ENCODE measurements at places on chromosomes 16 and 17. TPM values are rescaled to one million over a fixed set of nuclear protein-coding genes. Genes with fewer than 3 reads are reported as not detected.

DNA sequence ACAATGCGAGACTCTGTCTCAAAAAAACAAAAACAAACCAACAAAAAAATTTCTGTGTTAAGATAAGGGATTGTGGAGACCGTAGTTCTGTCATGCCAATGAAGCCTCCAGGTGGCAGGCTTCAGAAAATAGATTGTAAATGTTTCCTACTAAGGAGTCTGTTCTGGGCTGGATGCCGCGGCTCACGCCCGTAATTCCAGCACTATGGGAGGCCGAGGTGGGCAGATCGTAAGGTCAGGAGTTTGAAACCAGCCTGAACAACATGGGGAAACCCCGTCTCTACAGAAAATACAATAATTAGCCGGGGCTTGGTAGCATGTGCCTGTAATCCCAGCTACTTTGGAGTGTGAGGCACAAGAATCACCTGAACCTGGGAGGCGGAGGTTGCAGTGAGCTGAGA, 4.4 kb upstream of the SNX29 start:
- no peak for DNase-seq

DNA sequence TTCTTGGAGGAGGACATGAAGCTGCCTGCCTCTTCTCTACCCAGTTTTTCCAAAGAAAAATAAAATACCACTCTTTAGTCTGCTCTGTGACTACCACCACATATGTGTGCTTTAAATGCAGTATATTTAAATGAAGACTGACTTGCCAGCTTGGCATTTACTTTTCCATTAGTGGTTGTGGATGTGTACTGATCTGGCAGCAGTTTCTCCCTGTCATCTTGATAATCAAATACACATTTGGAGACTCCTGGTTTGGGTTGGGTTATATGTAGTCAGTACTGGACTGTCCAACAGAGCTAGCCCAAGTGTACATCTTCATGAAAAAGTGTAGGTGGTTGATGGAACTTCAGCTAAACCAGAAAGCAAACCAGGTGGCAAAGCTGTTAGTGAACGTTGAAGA, 19.9 kb downstream of the COX10 start:
- DNase-seq = no peak

Gene TNFRSF12A
- total RNA-seq = 77.0 TPM

DNA sequence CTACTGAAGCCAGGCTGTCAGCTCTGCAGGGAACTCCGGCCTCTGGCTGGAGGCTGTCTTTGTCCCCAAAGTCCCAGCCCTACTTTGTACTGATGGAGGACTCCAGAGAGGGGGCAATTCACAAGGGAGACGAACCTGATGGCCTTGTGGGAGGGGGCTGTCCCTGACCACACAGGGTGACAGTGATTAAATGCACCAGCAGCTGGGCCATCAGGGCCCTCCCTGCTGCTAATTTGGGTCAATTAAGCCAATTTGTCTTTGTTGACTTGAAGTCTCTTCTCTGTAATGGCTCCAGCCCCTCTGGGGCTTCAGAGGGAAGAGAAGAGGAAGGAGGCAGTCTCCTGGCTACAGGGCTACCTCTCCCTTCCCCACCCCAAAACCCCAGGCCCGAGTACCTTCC, 22.0 kb downstream of the TMEM132E start:
- DNase-seq = no peak

Gene CACNG5
- 2.2 TPM for total RNA-seq

- DNase-seq = no peak
Observed at GRCh38 chr17:82846061-82846691, 6.4 kb upstream of the ZNF750 start.

Gene PRSS33
- total RNA-seq = not detected

GRCh38 chr17:76198702-76199101, 41.6 kb downstream of the RNF157 start:
- no peak for DNase-seq

Gene RAB26
- total RNA-seq = 4.3 TPM

Gene SLC16A11
- 0.67 TPM for total RNA-seq

Gene SLC7A6OS
- 16.4 TPM for total RNA-seq

Gene SLC38A8
- not detected for total RNA-seq

Gene PRSS36
- total RNA-seq = 1.3 TPM

DNA sequence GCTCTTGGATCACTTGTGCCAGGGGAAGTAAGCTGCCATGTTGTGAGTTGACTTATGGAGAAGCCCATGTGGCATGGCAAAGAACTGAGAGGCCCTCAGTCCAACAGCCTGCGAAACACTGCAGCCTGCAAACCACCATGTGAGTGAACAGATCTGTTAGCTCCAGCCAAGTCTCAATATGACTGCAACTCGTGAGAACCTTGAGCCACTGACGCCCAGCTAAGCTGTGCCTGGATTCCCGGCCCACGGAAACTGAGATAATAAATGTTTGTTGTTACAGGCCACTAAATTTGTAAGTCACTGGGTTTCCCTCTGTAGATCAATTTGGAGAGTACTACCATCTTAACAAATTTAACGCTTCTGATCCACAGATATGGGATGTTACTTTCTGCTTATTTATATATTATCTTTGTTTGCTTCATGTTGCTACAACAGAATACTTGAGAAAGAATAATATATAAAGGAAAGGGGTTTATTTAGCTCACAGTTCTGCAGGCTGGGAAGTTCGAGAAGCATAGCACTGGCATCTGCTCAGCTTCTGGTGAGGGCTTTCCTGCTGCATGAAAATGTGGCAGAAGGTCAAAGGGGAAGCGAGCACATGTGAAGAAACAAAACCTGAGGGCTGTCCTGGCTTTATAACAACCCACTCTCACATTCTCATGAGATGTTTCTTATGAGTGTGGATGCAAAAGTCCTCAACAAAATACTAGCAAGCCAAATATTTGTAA, 29.4 kb upstream of the ATP2A3 start:
- DNase-seq = no peak

DNA sequence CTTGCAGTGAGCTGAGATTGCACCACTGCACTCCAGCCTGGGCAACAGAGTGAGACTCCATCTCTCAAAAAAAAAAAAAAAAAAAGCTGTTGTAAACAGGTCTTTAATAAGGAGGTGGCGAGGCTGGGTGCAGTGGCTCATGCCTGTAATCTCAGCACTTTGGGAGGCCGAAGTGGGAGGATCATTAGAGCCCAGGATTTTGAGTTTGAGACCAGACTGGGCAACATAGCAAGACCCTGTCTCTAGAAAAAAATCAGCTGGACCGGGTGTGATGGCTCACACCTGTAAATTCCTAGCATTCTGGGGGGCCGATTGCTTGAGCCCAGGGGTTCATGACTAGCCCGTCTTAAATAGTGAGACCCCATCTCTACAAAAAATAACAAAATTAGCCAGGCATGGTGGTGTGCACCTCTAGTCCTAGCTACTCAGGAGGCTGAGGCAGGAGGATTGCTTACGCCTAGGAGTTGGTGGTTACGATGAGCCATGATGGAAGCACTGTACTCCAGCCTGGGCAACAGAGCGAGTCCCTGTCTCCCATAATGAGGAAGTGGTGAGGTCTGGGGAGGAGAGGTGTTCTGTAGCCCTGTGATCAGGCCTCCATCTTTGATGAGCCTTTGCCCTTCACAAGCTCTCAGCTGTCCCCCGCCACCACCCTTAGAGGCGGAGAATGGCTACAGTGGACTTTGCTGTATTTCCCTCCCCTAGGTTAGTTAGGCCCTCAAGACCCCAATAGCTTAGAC, 36.2 kb downstream of the ZNF778 start:
- DNase-seq = no peak

Gene CLEC18C
- total RNA-seq = 0.50 TPM

GRCh38 chr16:8623634-8624033, 2.1 kb downstream of the METTL22 start:
- no peak for DNase-seq

DNA sequence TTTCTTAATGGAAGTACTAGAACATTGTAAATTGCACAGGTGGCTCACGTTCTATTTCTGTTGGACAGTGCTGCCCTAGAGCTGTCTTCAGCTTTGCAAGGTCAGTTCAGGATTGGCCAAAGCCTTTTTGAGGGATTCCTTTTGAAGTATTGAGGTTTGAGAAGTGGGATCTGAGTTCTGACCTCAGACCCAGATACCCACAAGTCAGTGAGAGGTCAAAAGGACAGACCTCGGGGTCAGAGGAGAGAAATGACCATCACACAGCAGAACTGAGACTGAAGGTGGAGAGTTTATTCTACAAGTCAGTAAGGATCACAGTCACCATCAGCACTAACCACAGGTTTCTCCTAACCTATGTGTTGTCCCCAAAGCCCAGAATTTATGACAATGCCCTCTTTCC, 1.7 kb downstream of the ACSM5 start:
- no peak for DNase-seq

GRCh38 chr17:44236444-44236991, 17.0 kb upstream of the UBTF start:
- DNase-seq = no peak

DNA sequence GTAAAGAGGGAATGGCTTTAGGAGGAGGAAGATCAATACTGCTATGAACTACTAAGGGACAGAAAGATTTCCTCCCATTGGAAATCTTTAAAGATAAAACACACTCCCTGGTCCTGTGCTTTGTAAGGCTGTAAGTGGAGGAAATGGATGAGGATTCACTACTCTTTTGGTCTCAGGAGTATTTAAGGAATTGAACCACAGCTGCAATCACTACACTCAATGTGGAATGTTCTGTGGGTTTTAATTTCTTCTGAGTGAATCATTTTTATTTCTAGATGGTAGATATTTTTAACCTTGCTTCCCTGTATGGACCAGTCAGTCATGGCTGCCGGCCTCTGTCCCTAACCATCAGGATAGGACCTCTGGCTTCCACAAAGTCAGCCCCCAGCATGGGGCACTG, 65.6 kb downstream of the SDR42E1 start:
- no peak for DNase-seq

Gene RNF222
- not detected for total RNA-seq

Gene LITAF
- total RNA-seq = 160 TPM

DNA sequence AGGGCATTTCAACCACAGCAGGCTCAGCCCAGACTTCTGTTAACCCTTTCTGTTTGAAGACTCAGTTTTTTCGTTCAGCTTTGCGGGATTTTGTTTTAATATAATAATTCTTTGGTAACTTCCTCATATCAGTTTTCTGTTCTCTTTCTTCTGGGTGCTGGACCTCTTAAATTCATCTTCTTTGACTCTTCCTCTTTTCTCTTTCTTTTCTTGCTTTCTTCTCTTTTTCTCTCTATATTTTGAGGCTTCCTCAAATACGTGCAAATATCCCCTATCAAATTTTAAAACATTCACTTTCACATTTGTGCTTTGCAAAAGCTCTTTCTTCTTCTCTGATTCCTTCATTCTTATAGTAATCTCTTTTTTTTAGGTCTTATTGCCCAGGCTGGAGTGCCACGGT, 136.3 kb downstream of the HS3ST3B1 start:
- DNase-seq = no peak

Gene SLC9A5
- 8.5 TPM for total RNA-seq

GRCh38 chr17:55414983-55415382, 6.7 kb downstream of the MMD start:
- no peak for DNase-seq

Gene CACNA1H
- 27.2 TPM for total RNA-seq

DNA sequence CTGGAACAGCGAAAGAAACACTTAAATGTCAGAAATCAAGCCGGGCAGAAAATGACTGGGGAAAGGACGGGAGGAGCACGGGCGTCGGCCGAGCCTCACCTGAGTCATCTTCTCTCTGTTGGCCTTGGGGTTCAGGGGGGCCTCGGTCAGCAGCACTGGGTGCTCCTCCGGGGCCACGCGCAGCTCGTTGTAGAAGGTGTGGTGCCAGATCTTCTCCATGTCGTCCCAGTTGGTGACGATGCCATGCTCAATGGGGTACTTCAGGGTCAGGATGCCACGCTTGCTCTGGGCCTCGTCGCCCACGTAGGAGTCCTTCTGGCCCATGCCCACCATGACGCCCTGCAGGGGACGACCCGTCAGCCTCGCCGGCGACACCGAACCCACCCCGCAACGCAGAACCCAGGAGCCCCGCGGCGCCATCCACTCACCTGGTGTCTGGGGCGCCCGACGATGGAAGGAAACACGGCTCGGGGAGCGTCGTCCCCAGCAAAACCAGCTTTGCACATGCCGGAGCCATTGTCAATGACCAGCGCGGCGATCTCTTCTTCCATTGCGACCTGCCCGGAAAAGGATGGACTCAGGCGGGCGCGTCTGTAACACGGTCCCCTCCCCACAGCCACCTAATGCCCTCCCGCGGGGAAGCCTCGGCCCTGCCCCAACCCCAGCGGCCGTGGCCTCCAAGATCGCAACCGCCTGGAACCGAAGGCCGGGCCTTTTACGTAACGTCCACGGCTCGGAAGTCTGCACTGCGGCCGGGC, 616 bp downstream of the ACTG1 start:
- no peak for DNase-seq

Gene FADS6
- total RNA-seq = 0.56 TPM

DNA sequence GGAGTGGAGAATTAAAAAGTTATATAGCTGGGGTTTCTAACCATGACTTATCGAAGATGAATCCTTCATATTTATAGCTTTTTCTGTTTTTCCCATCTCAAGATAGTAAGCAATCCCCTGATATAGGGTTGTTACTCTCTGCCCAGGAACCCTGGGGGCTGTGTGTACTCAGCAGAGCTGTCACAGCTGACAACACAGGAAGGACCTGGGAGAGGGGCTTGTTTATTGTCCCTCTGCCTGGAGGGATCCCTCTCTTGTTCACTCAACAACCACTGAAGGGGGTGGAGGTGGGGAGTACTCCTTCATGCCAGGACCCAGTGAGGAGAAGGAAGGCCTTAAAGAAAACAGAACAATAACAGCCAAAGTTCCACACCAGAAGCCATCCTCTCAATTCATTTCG, 19.8 kb downstream of the ASIC2 start:
- no peak for DNase-seq

Gene HSPB9
- total RNA-seq = 0.33 TPM

- DNase-seq = no peak
Observed at GRCh38 chr17:82823004-82823403, 16.8 kb downstream of the ZNF750 start.

Data from H1 (cell line).